EL (cell line): ENCODE measurements at places on chromosomes 7 and 10.

GRCh38 chr7:1123715-1124114 lies 35.8 kb downstream of the GPER1 start:
- no peak for DNase-seq

GRCh38 chr7:50336894-50337703 lies 32.6 kb downstream of the IKZF1 start:
- no peak for DNase-seq

DNA sequence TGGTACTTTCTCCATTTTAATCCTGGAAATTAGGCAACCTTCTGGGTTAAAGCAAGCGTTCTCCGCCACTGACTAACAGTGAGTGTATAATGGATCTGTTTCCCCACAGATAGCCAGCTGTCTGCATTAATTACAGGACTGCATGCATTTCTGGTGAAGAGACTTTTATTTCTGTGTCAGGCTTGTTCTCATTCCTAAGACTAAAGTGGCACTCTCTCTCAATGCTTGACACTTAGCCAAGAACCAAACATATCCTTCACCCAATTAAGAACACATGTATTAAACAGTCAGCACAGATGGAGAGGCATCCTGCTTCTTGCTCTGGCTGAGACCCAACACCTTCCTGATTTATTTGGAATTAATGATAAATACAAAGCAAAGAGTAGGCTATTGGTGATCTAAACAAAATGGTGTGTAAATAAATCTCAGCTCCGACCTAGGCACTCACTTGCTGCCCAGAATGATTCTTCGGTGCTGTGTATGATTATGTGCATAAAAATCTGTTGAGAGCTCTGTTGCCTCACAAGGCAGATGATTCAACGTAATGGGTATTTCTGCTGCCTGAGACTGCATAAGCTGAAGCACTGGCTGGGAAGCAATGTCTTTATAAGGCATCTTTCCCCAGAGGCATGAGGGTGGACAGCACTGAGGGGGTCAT lies 16.8 kb downstream of the CALU start:
- peak; percentile 92 for DNase-seq

DNA sequence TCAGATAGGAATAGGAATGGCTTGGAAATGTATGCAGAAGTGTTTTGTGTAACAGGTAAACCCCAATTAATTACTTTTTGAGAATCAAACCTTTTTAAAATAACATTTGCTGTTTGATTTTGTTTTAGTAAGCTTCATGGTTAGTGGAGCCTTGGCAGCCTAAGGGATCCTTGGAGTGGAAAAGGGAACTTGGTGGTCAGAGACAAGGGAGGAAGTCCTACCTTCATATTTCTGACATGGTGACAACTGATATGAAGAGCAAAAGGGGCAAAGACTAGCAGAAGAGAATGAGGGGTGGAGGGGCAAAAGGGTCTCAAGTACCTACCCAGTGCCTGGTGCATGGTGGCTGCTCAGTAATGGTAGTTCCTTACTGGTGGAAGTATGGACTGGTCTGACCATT lies 32.3 kb downstream of the AHCYL2 start:
- no peak for DNase-seq

DNA sequence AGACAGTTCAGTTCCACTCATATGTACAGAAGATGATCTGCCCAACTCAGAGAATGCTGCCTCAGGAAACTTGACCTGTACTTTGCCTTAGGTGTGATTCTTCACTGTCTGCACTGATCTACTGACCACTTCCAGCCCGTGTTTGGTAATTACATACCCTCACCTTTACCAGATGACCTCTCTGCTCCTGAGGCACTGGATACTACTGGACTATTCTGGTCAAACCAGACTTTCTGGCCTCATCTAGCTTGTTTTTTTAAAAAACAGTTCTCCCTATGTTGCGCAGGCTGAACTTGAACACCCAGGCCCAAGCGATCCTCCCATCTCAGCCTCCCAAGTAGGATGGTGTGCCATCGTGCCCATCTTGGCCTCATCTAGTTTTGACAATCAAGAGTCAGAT lies 26.2 kb downstream of the IDE start:
- DNase-seq, result no peak
